Fibroblast of villous mesenchyme (primary cell): ENCODE measurements at places on chromosomes 12 and 14.
A peak's percentile ranks its signal among the peaks of the same experiment; 100 is the strongest.

DNA sequence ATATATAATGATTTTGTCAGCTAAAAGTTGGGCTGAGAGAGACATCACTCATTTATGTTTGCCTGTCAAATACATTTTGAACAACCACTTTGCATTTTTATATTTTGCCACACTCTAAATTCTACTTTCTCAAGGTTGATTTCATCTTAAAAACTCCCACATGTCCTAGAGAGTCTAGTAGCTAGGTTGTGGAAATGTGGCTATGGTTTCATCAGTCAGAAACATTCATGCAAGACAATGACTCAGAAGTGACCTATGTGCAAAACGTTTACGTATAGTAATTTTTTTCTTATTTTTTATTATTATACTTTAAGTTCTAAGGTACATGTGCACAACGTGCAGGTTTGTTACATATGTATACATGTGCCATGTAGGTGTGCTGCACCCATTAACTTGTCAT, 27.4 kb upstream of the PRKD1 start:
- no peak for DNase-seq

GRCh38 chr14:94036313-94037167, 10.4 kb downstream of the OTUB2 start:
- peak; percentile 70 for DNase-seq

DNA sequence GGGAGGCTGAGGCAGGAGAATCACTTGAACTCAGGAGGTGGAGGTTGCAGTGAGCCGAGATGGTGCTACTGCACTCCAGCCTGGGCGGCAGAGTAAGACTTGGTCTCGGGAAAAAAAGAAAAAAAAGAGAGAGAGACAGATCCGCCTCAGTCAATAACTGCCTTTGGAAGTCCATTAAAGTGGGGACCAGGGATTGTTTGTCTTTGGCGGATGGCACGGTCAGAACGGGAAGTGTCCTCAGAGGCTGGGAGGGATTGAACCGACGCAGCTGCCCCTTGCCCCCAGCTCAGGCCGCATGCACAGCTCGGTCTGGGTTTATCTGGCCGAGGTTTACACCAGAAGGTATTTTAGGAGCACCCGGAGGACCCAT, 54.4 kb downstream of the TESC start:
- no peak for DNase-seq

GRCh38 chr14:99549684-99550083, 54.3 kb downstream of the CCDC85C start:
- DNase-seq, result peak; percentile 35

- peak; percentile 36 for DNase-seq
These were observed 906 bp downstream of the MARK3 start for GRCh38 chr14:103385929-103386712.

GRCh38 chr14:93980456-93981201, 4.3 kb upstream of the ASB2 start:
- no peak for DNase-seq
